ENCODE measurements at places on chromosomes 5 and 9.

GRCh38 chr9:79154806-79155205, 417.0 kb upstream of the TLE4 start:
- DNase-seq: no peak

GRCh38 chr9:92392690-92393089, 11.7 kb downstream of the OGN start:
- DNase-seq: no peak

- DNase-seq: no peak
Observed at GRCh38 chr9:81671880-81672280, 17.5 kb downstream of the TLE1 start.

- no peak for DNase-seq
Observed at GRCh38 chr9:138075496-138075895, 197.9 kb downstream of the CACNA1B start.

DNA sequence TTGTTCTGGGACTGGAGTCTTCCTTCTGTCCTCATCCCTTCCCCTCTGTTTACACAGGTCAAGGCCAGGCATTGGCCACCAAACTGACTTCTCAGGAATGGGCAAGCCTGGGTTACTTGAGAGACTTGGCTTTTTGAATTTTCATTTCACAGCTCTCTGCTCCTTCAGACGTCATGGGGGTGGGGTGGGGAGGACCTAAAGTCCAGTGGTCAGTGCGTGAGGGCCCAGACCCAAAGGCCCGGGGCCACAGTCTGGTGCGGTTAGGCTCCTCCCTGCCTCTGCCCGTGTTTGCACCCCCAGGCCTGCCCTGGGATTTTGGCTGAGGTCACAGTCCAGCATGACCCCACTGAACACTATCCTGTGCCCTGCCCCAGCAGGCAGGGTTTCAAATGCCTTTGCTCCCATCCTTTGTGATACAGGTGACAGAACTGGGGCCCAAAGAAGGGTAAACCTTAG, 4.1 kb upstream of the CXXC5 start:
- no peak for DNase-seq

Measured in T-helper 9 cell (primary cell).